ENCODE measurements at places on chromosomes 4 and X. TPM values are rescaled to one million over a fixed set of nuclear protein-coding genes. Genes with fewer than 3 reads are reported as not detected.

GRCh38 chrX:132810488-132810887 lies 147.9 kb downstream of the HS6ST2 start:
- DNase-seq: no peak

DNA sequence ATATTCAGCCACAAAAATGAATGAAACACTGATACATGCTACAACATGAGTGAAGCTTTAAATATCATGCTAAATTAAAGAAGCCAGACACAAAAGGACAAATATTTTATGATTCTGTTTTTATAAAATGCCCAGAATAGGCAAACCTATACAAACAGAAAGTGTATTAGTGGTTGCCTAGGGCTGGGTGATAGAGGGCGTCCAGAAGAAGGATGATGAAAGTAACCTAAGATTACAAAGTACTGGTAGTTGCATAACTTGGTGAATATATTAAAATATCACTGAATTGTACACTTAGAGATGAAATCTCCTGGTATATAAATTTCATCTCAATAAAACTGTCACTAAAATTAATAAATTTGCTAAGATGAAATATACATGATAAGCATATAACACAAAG lies 67.5 kb downstream of the FBXW7 start:
- DNase-seq: no peak

- DNase-seq: no peak
Measured at GRCh38 chr4:1451106-1451751, 45.0 kb upstream of the NKX1-1 start.

GRCh38 chr4:78642934-78643333 lies 91.4 kb downstream of the ANXA3 start:
- DNase-seq: no peak

DNA sequence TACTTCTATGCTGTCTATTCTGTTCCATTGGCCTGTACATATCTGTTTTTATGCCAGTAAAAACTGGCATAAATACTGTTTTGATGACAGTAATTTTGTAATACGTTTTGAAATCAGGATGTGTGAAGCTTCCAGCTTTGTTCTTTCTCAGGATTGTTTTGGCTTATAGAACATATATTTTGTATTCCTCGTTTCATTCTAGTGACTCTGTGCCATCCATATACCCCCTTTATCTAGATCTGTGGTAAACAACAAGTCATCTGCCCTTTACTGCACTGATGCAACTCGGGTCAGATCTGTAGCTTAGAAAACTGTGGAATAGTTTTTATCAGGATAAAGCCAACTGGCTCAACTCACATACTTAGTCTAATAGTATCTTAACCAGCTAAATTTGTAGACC lies 233.7 kb downstream of the PRDM5 start:
- DNase-seq: no peak

DNA sequence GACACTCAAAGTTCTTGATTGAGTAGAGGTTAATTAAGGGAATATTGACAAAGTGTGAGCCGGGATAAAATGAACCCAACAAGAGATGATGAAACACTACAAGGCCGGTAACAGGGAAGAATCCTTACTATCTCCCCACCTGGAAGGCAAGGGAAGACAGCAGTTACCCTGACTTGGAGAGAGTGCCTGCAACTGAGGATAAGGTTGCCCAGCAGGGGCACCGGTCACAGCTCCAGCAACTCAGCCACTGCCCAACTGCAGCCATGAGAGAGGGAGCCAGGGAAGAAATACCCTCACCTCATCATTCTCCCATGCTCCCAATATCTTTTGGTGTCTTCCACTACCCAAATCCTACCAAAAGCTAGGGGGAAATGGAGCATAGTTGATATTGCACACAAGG lies 212.7 kb downstream of the KCTD8 start:
- DNase-seq: no peak

- DNase-seq: no peak
Measured at GRCh38 chrX:39361736-39362135, 560.5 kb downstream of the MID1IP1 start.

- DNase-seq: no peak
Measured at GRCh38 chr4:17708992-17709762, 72.2 kb downstream of the FAM184B start.

- DNase-seq: no peak
Measured at GRCh38 chrX:115679460-115679859, 118.5 kb downstream of the PLS3 start.

GRCh38 chr4:20538905-20539304 lies 161.4 kb upstream of the PACRGL start:
- no peak for DNase-seq

DNA sequence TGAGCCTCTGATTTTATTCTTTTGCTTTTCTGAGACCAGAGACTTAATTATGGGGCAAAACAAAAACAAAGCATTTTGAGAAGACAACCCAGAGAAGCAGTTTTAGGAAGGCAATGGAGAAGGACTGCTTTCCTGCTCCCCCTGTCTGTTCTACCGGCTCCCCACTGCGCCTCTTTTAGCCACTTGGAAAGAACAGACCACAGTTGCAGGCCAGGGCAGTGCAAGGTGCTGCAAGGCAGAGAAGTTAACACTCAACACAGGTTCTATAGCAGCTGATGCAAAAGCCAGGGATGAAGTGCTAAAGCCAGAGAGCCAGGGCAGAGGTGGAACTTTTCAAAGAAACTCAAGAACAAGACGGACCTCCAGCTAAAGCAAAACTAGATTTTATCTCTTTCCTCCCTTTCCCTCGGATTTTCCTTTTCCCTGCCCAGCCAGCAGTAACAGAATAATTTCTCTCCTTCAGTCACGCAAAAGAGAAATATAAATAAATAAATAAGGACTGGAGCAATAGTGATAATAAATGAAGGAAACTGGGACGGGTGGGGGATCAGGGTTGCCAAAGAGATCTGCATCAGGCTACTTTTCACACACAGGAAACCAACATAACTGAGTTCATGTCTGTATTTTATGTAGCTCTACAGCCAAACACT lies 10.4 kb downstream of the SH3RF1 start:
- DNase-seq: no peak

- no peak for DNase-seq
Measured at GRCh38 chr4:5654791-5655190, 53.6 kb downstream of the EVC2 start.

DNA sequence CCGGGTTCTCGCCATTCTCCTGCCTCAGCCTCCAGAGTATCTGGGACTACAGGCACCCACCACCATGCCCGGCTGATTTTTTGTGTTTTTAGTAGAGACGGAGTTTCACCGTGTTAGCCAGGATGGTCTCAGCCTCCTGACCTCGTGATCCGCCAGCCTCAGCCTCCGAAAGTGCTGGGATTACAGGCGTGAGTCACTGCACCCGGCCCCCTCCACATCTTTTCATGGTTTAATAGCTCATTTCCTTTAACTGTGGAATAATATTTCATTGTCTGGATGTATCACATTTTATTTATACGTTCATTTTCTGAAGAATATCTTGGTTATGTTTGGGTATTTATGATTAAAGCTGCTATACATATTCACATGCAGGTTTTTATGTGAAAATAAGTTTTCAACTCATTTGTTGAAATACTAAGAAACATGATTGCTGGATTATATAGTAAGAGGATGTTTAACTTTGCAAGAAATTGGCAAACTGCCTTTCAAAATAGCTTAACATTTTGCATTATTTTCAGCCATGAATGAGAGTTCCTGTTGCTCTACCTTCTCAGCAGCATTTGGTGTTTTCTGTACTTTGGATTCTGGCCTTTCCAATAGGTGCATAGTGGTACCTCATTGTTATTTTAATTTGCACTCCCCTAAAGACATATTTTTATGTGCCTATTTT lies 591.9 kb downstream of the TECRL start:
- DNase-seq: no peak

GRCh38 chrX:72532366-72532765 lies 40.3 kb downstream of the HDAC8 start:
- no peak for DNase-seq

DNA sequence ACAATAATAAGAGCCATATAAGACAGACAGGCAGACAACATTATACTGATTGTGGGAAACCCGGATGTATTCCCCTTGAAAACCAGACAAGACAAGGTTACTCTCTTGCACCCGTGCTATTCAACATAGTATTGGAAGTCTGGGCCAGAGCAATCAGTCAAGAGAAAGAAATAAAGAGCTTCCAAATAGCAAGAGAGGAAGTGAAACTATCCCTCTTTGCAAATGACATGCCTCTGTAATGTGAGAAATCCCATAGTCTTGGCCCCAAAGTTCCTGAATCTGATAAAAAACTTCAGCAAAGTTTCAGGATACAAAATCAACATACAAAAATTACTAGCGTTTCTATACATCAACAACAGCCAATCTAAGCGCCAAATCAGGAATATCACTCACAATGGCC lies 102.1 kb downstream of the DCAF12L2 start:
- no peak for DNase-seq

GRCh38 chr4:75016472-75016871 lies 83.6 kb downstream of the PARM1 start:
- DNase-seq: no peak

DNA sequence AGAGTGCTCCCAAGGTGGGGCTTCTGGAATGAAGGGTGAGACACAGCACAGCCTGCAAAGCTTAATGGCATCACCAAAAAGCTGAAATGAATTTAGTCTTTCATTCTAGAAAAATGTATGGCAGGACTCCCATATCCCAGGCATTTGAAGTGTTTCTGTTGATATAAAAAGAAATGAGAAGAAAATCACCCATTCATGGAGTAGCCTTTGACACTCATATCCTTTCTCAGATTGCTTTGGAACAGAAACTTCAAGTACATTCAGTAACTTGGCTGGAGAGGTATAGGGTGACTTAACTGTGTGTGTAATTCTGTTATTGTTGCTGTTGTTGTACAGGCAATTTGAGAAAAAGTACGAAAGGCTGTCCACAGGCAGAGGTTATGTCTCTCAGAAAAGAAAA lies 35.3 kb downstream of the C4orf54 start:
- no peak for DNase-seq

- no peak for DNase-seq
Measured at GRCh38 chr4:52760256-52760655, 9.0 kb upstream of the ERVMER34-1 start.

- no peak for DNase-seq
Measured at GRCh38 chr4:6362243-6362885, 92.7 kb downstream of the WFS1 start.

- no peak for DNase-seq
Measured at GRCh38 chr4:75015627-75016026, 82.7 kb downstream of the PARM1 start.

DNA sequence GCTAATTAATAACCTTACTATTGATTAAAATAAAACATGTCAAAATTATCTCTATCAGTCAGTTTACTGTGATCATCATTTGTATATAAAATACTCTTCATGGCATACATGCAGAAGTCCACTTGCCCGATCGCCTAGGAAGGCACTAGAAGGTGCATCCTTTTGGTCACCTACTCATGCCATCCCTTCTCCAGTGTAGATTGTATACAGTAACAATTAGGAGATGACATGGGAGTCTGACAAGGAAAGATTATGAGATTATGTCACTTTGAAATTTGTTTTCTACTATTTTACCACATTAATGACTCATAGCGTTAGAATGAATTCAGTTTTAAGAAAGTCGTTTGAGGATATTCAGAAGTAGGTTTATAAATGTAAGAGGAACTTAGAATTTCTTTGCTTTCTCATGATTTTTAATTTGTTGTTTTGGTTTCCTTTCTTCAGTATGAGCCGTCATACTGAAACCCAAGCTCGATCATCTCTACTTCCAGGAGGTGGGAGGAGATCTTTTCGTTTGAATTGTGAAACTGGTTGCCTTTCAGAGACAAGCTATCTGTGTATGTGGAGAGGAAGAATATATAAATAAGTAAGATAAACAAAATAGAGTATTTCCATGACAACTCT lies 51.1 kb upstream of the UNC5C start:
- no peak for DNase-seq

- DNase-seq: peak; percentile 79
Measured at GRCh38 chr4:128863312-128864075, 54.0 kb downstream of the JADE1 start.

- no peak for DNase-seq
Measured at GRCh38 chrX:9662148-9662547, 103.5 kb downstream of the GPR143 start.

DNA sequence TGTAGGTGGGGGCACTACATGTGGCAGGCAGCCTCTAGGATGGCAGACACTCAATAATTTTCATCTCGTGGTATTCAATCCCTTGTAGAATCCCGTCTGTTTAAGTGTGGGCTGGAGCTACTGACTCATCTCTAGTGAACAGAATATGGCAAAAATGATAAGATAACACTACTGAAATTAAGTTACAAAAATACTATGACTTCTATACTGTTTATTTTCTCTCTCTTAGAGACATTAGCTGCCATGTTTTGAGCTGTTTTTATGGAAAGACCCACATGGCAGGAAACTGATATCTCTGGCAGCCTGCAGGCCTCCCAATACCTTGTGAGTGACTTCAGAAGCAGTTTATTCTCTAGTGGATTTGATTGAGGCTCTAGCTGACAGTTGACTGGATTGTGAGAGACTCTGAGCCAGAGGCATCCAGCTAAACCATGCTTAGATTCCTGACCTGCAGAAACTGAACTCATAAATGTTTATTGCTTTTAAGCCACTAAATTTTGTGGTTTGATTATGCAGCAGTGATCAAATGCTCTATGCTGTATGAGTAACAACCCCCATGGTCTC lies 298.8 kb upstream of the CTSO start:
- DNase-seq: no peak

- no peak for DNase-seq
Measured at GRCh38 chr4:55928846-55929245, 19.9 kb upstream of the CEP135 start.

GRCh38 chrX:53713987-53714579 lies 27.6 kb upstream of the HUWE1 start:
- DNase-seq: no peak

Gene KCND1
- polyA plus RNA-seq: 2.4 TPM

Gene DCHS2
- polyA plus RNA-seq: 1.2 TPM

Gene NPNT
- polyA plus RNA-seq: 10.5 TPM

Gene NAT8L
- 0.40 TPM for polyA plus RNA-seq

Gene RGN
- polyA plus RNA-seq: 273 TPM

Gene GNPDA2
- polyA plus RNA-seq: 31.1 TPM

Gene LNX1
- 1.2 TPM for polyA plus RNA-seq

Gene TRIM2
- polyA plus RNA-seq: 11.9 TPM

Gene HEPH
- polyA plus RNA-seq: 33.5 TPM

Gene ADH1A
- polyA plus RNA-seq: not detected

Gene RELL1
- polyA plus RNA-seq: 0.44 TPM

Gene RBMXL3
- polyA plus RNA-seq: not detected

Gene PLP1
- 4.4 TPM for polyA plus RNA-seq

Gene SLC30A9
- 12.5 TPM for polyA plus RNA-seq

Gene SMIM20
- polyA plus RNA-seq: 52.9 TPM

All from adrenal gland (tissue), 19 donors.